ENCODE measurements at places on chromosomes 5 and 9.

- no peak for DNase-seq
Measured at GRCh38 chr5:57754616-57755015, 272.0 kb upstream of the ACTBL2 start.

GRCh38 chr5:15927710-15928380, 251.7 kb downstream of the MARCHF11 start:
- DNase-seq, result no peak

DNA sequence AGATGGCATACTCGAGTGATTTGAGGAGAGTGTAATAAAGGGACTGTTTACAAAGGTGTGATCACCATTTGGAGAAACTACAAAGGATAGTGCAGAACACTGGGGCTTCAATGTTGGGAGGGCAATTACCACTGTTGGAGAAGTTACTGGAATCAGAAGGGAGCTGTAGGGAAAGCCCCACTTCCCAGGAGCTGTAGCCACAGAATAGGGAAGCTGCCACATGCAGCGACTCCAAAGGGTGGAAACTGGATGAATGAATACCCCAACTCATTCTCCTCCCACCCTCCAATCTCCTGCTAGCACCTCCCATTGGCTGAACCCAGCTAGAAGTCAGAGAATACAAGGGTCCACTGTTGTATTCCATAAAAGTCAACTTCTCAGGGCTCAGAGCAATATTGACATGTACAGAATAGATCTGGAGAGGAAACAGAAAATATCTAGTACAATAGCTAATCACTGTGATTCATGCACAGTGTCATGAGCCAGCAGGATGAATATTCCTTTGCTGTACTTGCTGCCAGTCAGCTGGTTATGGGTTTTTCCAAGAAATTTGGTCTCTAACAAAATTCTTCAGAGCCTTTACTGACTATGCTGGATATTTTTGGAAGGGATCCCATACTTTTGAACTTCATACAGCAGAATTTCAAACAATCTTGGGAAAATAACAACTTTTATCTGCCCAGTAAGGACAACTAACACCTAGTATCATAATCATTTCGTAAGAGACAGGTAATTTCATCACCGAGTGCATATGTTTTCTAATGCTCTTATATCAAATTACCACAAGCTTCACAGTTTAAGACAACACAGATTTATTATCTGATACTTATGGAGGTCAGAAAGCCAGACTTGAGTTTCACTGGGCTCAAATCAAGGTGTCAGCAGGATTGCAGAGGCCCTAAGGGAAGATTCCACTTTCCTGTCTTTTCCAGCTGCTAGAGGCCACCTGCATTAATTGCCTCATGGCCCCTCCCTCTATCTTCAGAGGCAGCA, 39.6 kb downstream of the PDCD1LG2 start:
- no peak for DNase-seq

- peak; percentile 85 for DNase-seq
Measured at GRCh38 chr9:96688187-96688586, 33.1 kb upstream of the PRXL2C start.

- no peak for DNase-seq
Measured at GRCh38 chr5:134053840-134054338, 49.1 kb upstream of the VDAC1 start.

DNA sequence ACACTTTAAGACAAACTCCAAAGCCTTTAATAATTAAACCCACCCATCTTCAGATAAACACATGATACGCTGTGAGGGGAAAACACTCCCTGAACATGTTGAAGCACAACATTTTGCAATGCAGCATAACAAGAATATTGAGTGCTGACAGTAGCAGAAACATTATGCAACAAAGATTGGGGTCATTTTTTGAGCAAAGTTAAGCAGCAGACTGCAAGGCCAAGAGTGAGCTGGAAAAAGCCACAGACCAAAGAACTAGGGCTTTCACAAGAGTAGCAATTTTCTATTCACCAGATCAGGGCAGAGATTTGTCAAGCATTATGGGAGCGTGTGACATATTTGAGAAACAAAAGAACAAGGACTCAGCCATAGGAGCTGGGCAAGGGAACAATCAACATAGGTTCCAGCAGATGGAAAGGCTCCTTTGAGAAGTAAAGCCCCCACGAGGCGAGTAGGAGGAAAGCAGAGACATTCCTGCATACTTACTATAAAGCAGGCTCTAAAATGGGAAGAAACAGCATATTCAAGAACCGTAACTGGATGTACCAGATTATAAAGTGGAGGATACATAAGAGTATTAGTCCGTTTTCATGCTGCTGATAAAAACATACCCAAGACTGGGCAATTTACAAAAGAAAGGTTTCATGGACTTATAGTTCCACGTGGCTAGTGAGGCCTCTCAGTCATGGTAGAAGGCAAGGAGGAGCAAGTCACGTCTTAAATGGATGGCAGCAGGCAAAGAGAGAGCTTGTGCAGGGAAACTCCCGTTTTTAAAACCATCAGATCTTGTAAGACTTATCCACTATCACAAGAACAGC, 4.8 kb upstream of the TTC23L start:
- DNase-seq, result no peak

- no peak for DNase-seq
Measured at GRCh38 chr9:13324988-13325387, 45.5 kb upstream of the MPDZ start.

DNA sequence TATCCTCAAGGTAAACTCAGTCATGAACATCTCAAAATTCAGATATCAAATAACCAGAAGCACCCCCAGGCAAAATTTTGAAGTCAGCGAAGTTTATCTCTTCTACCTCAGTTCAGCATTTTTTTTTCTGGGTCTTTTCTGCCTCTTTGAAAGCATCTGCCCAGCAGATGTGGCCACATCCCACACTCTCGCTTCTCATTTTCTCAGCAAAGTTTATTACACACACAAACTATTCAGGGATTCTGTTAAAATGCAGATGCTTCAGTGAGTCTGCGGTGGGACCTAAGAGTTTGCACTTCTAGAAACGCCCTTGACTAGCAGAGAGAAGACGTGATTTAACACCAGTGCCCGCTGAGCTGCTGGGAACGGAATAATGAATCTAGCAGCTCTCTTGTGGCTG, 19.3 kb downstream of the RASEF start:
- DNase-seq, result no peak

DNA sequence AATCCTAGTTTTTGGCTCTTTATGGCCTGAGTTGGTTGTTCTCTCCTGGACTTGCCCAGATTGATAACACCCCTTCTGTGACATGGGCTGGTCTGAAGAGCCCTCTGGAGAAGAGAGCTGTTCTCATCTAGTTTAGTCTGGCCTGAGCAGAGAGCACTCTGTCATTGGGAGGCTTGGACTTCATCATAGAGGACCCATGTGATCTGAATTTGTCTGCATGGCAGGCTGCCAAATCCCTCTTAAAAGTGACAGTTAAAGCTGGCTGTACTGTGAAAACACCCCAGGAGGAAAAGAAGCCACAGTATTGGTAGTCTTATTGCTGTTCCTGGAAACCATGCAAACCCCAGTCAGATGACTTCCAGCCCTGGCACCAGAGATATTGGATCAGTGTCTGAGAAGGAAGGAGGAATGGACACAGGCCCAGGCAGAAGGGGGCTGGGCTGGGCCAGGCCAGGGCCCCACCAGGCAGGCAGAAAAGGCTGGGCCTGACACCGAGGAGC, 3.7 kb upstream of the WDR31 start:
- DNase-seq, result peak; percentile 43

DNA sequence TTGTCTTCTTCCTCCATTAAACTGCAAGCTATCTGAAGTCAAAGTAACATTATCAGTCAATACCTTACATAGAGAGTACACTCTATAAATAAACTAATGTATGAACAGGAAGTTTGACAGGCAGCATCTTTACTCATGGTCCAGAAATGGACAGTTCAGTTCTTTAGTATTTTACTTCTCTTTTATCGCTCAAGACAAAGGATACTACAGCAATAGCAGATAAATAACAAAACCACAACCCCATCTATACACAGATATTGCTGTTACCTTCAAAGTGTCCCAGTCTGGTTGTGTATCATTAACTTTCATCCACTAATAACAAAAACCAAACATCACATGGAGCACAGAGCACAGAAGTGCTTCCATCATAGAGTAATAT, 46.4 kb downstream of the SEMA5A start:
- no peak for DNase-seq

GRCh38 chr5:60339691-60340201, 360.2 kb downstream of the DEPDC1B start:
- DNase-seq, result no peak

DNA sequence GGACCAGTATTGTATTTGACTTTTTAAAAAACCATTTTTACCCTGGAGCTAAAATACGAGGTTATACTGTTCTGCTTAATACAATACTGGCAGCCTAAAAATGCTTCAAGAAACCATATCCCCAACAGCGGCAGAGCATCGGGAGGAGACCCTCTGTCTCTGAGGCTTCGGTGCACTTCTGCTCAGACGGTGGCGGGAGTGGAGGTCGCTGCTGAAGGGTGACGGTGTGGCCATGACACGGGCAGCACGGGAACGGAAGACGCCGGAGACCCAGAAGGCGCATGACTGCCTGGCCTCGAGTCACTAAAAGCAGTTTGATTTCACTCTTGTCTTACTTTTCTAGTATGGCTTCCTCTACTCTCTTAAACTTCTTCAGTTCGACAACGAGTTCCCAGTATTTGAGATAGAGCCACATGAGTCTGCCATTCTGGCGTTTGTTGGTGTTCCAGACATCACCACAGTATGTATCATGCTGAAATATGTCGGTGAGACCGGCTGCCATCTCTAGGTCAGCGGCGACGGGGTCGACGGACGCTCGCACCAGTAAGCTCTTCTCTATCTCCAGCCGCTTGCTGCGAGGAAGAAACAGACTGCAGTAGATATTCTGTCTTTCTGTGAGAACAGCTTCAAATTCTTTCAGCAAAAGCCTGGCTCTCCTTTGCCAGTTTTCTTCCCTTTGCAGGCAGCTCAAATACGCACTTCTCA, 12.8 kb downstream of the CCDC127 start:
- no peak for DNase-seq

DNA sequence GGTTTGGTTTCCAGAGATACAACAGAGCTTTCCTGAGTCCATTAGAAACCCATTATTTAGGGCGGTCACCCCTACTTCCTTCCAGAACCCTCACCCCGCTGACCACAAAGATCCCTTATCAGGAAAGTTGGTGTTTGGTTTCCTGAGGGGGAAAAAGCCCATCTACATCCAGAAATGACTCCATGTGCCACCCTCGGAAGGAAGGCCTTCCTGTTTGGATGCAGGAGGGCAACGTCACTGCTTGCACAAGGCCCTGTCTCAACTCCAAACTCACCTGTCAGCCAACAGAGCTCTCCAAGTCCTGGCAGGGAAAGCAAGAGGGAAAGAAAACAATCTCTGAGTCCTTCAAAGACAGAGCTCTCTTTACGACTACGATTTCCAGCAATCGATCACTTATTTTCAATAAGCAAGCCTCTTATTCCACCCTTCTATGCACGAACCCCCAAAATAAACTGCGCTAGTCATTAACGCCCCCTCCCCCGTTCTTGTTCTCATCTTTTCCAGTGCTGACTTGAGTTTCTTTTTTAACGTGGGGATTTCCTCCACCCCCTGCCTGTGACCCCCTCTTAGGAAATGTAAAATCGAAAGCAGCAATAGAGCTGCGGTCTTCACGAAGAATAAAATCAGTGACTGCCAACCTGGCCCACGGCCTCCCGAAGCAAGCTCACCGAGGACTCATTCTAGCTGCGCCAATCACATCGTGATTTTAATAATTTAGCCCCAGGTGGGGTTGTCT, 35.7 kb upstream of the NTNG2 start:
- DNase-seq, result no peak

DNA sequence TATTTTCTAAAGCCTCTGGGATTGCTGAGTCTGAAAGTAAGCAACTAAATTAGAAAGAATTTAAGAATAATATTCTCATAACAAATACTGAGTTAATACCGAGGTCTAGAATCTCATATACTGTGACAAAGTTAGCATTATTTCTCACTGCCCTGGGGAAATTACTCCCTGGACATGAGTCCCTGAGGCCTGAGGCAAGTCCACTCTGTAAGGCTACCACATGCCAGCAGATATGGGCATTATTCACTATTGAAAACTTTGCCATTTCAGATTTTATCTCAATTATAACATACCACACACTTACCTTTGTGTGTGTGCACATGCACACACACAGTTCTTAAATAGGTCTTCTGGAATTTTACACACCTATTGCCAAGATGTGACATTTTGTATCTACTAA, 22.9 kb downstream of the ELL2 start:
- no peak for DNase-seq

DNA sequence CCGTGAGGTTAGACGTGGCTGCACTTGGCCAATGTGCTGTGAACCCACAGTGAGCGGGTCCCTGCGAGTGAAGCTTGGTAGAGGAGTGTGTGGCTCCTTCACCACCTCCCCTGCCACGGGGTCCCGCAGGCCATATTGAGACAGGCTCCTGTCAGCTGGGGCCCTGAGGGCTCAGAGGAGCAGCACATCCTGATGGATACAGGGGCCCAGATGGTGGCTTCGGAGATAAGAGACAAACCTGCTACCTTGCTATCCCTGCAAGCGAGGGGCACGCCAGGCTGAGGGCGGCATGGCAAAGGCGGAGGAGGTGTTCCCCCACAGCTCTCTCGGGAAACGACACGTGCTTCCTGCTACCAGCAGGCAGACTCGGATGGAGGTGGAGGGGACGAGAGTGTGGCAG, 33.1 kb downstream of the SLC6A3 start:
- DNase-seq, result no peak

DNA sequence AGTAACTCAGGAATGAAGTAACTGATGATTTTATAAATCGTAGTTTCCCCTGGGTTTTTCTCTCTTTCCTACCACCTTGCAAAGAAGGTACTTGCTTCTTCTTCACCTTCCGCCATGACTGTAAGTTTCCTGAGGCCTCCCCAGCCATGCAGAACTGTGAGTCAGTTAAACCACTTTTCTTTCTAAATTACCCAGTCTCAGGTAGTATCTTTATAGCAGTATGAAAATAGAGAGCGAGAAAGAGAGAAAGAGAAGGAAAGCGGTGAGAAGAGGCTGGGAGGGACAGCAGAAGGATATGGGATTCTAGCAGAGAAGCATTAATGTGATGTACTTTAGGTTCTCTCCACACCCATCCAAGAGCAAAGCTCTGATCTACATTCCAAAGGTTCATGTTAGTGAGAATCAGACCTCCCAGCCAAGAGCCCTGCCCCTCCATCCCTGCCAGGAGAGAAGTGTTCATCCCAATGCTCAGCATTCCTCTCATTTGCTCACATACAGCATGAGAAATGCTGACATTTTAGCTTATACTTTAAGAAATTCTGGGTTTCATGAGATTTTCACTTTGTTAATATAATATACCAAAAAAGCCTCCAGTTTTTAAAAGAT, 185.0 kb upstream of the PTGER4 start:
- no peak for DNase-seq

- no peak for DNase-seq
Measured at GRCh38 chr5:179618923-179619554, 4.4 kb downstream of the HNRNPH1 start.

DNA sequence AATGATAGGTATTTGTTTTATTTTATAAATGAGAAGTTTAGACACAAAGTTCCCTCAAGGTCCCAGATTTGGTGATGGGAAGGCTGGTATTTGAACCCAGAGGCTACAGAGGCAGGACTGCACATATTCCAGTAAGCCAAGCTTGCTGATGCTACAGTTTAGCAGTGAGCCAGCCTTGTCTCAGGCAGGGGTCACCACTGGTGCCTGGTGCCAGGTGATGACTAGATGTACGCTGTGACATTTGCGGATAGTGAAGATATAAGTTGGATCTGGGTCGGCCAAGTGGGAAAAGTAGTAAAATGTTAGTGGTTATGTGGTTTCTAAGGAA, 143.9 kb downstream of the AOPEP start:
- DNase-seq, result no peak

- no peak for DNase-seq
Measured at GRCh38 chr9:31034311-31034710, 1350.1 kb upstream of the ACO1 start.

- no peak for DNase-seq
Measured at GRCh38 chr5:178542455-178542854, 47.7 kb downstream of the COL23A1 start.

- no peak for DNase-seq
Measured at GRCh38 chr5:135041726-135042125, 7.7 kb upstream of the PITX1 start.
